ENCODE measurements at places on chromosomes 6 and 20. TPM values are rescaled to one million over a fixed set of nuclear protein-coding genes. Genes with fewer than 3 reads are reported as not detected.

SLC17A1 gene
- total RNA-seq: not detected

SPATA25 gene
- total RNA-seq: 0.76 TPM

DSP gene
- total RNA-seq: 0.13 TPM

GRCh38 chr6:83436674-83437073 is 5.8 kb upstream of the ME1 start:
- no peak for DNase-seq

- no peak for DNase-seq
Measured at GRCh38 chr6:53440336-53440945, 91.7 kb upstream of the ELOVL5 start.

- no peak for DNase-seq
Measured at GRCh38 chr6:19470333-19470732, 366.8 kb upstream of the ID4 start.

DNA sequence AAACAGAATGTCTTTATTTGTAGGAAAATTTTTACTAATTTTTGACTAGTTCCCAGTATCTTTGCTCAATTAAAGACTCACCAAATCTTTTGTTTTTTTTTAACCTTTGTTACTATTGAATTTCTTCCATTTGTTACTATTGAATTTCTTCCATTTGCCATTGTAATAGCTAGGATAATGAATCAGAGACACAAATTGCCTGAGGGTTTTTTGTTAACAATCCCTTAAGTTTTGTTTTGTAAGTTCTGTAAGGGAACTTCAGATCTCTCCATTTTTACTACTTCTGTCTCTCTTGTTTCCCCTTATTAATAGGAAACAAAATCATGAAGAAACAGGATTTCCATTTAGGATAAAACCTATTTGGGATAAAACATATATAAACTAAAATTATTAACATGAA is 104.3 kb downstream of the MAP3K4 start:
- no peak for DNase-seq

GRCh38 chr6:10014557-10014956 is 400.3 kb downstream of the TFAP2A start:
- DNase-seq: no peak

DNA sequence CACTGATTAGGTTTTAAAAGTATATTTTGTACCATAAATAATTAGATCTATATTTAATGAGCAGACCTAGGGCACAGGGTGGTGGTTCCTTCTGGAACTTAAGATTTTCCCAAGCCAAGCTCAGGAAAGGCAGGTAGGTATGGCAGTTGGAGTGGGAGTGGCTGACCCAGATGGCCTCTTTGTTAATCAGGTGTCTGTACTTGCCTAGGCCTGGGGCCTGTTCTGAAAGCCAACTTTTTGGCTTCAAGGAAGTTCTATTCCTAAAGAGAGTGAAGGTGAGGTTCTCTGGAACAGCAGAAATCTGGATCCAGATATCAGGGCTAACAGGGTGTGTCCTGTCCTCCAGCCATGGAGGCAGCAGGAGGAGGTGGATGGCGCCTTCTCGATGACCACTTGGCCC is 44.9 kb downstream of the VEGFA start:
- no peak for DNase-seq

DNA sequence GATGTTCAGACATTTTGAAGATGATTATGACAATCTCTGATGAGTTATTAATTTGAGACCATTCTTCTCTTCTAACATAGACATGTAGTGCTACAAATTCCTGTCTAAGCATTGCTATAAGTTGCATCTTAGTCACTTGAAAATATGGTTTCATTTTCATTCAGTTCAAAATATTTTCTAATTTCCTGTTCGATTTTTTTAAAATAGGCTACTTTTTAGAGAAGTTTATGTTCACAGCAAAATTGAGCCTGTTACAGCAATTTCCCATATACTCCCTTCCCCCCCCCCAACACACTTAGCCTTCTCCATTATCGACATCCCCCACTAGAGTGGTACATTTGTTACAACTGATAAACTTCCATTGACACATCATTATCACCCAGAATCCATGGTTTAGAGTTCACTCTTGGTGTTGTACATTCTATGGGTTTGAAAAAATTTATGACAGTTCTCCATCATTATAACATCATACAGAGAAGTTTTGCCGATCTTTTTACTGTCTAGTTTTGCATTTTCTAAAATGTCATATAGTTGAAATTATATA is 31.2 kb downstream of the PLAGL1 start:
- no peak for DNase-seq

GRCh38 chr6:72219536-72219935 is 333.2 kb downstream of the RIMS1 start:
- DNase-seq: no peak

DNA sequence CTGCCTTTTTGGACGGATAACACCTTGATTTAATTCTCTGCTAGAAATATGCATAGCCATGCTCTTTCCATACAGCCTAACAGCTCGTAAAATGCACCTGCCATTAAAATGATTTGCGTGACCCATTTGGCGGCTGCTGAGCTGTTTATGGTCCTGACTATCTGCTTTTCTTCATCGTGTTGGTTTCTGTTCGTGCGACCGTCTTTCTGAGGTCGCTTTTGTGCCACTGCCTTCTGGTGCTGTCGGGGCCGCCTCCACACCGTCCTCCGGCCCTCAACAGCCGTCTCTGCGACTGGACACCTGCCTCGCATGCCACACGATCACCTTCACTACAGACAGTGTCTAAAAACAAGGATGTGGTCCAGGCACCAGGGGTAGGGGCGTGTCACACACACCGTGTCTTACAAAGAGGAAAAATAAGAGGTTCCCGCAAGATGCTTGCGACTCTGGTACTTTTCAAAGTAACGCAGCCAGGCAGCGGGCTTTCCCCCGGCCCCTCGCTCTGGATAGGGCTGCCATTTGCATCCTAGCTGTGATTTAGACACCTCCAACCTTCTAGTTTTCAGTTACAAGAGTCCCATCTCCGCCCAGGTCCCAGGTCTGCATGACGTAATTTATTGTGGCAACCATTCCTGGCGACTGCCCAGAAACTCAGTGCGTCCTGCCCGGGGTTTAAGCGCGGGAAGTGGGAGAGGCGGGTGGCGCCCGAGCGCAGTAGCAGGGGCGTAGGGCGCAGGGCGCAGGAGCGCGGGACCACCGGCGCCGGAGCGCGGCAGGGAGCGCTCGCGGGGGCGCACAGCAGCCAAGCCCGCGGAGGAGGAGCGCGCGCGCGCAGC is at the start of gene STMND1:
TSS of gene STMND1 (plus strand) at position 629 of the 836 bp plus-strand sequence. CDS start 208 bp downstream, outside the sequence.
- no peak for DNase-seq

DNA sequence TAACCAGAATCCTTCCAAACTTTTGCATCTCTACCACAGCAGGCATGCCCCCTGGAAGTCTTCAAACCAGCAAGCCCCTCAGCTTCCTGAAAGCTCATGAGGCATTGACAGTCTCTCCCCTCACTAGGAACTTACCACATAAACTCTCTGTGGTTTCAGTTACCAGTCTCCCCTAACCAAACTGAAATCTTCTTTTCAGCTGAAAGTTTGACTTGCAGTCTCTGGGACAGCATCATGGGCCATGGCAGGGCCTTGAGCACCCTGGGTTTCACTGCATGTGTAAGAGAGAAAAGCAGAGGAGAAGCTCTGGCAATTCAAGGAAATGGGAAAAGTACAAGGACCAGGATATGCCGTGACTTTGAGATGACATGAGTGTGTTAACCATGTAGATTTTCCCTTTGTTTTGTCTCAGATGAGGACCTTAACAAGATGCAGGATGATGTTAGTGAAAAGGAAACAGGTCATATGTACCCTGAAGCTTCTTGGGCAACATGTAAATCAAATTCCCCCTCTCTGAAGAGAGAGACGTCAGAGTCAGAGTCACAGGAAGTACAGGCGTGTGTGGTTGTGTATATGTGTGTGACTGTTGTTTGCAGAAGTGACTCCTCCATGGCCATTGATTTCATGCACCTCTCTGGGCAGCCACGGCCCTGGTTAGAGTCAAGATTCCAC is 106.3 kb downstream of the TNFRSF21 start:
- DNase-seq: peak; percentile 29

- DNase-seq: no peak
Measured at GRCh38 chr20:44841955-44842354, 31.6 kb upstream of the RIMS4 start.

DNA sequence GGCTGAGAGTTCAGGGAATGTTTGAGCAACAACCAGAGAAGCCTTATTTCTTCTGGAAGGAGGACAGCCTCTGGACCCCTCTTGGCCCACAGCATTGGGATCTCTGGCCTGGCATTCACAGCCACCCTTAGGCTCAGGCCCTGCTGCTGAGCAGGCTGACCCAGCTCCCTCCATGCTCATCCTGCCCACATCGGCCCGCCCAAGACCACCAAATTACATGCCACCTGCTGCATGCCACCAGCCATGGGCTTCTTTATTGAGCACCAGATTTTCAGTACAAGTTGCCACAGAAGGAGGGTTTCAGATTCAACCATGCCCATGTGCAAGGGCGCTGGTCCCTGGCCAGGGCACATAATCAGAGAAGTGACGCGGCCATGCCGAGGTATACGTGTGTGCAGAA is 32.2 kb downstream of the ADA start:
- DNase-seq: no peak
